ENCODE measurements at places on chromosomes 12 and 14.

DNA sequence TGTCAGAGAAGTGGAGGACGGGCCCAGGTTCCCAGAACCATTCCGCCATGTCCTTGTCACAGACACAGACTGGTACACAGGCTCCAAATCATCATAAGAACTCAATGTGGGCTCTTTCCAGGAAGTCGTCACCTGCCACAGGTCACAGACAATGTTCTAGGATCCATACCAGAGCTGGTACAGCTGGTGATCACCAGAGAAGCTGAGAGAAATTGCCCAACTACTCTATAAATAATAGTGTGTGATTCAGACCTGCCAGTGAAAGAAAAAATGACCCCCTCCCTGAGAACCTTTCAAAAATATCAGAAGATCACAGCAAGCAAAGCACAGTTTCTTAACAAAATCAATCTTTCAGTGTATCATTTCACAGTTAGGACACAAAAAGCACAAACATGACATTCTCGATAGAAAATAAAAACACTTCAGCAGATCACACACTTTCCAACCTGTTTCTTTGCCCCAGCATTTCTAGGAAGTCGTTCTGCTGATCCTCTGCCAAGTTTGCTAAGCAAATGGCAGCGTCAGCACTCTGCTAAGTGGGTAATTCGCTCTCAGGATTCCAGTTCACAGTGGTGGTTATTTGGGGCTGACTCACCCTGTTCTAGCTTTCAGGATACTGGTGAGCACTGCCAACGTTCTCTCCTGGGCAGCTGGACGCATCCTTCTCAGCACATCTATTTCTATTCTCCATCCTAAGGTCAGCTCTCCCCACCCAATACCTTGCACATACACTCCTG, 223.3 kb upstream of the SFSWAP start:
- DNase-seq, result no peak

DNA sequence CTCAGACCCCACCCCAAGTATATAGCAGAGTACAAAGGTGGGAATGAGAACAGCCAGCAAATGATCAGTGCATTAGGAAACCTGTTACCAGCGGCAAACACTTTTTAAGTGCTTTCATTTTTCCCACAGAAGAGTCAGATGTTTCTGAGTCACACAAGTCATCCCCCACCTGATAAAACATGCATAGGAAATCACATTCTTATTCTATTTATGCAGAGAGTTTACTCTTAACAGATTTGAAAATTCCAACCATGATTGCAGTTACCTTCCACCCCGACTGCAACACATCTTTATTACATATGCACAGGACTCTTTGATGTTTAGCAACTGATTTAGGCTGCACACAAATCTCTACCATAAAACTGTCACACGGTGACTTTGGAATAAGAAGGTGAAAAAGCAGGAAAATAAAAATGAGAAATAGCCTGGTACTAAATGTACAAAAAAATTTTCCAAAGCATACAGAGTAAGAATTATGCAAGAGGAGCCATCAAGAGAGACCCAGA, 236.4 kb downstream of the PAWR start:
- DNase-seq, result no peak

DNA sequence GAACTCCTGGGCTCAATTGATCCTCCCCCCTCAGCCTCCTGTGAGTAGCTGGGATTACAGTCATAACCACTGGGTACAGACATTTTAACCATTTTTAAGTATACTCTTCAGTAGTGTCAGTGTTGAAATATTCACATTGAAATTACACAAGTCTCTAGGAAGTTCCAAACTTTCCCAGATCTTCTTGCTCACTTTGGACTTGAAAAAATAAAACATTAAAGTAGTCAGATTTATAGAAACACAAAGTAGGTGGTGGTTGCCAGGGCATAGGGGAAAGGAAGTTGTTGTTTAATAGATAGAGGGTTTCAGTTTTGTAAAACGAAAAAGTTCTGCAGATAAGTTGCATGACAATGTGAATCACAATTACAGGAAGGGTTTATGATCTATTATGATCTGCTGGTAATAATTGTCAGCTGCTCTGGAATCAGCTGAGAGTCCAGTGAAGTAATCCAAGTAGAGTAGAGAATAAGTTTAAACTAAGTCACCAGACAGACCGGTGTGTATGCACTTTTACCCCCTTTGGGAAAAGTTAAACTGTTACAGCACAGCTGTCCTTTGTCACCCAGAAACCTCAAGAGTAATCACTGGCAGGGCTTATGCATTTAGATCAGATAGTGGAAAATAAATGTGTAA, 27.4 kb downstream of the PCNX1 start:
- DNase-seq, result no peak

- DNase-seq, result peak; percentile 100
Measured at GRCh38 chr14:23095196-23096108, at the start of gene C14orf119. TSS of gene C14orf119 (plus strand) at chr14:23095505. CDS start at chr14:23097659, 2,154 bp downstream.

GRCh38 chr12:66776974-66777373, 98.1 kb upstream of the GRIP1 start:
- peak; percentile 25 for DNase-seq

- DNase-seq, result no peak
Measured at GRCh38 chr12:124684971-124685688, 117.7 kb upstream of the NCOR2 start.

DNA sequence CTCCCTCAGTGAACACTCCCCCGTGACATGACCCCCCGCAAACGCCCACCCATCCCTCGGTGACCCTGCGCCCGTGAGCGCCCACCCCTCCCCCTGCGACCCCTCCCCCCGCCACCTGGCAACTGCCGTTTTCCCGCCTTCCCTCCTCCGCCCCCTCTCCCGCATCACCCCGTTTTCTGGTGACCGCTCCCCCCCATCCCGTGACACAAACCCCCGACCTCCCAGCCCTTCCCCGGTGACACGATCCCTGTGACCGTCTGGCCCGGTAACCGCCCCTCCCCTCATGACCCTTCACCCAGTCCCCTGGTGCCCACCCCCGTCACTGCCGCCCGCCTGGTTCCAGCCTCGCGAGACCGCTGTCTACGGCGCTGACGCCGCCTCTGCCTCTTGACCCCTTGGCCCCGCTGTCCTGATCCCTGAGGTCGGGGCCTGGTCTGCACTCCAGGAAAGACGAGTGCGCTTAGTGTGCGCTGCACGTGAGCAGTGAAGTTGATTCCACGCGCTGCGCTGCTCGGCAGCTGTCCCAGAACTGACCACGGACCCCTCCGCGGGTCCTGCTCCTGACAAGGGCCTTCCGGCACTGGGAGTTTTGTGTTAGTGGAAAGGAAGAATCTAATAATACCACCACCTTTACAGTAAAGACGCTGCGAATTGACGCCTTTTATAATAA, 59.4 kb downstream of the DDX51 start:
- DNase-seq, result peak; percentile 85

DNA sequence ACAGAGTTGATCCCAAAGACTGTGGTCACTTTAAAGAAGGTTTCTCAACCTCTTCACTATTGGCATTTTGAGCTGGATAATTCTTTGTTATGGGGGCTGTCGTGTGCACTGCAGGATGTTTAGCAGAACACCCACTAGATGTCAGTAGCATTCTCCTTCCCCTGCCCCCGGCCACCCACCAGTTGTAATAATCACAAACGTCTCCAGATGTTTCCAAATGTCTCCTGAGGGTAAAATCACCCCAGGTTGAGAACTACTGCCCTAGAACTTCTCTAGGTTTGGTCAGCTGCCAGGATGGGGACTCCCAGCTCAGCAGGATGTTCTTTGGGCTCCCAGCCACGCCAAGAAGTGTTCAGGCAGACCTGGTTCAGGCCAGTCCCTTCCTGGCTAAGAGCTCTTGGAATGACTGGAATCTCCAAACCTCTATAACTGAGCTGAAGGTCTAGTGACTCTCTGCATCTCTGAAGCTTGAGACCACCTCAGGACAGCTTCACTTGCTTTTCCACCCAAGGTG, 12.5 kb upstream of the AJUBA start:
- peak; percentile 47 for DNase-seq

DNA sequence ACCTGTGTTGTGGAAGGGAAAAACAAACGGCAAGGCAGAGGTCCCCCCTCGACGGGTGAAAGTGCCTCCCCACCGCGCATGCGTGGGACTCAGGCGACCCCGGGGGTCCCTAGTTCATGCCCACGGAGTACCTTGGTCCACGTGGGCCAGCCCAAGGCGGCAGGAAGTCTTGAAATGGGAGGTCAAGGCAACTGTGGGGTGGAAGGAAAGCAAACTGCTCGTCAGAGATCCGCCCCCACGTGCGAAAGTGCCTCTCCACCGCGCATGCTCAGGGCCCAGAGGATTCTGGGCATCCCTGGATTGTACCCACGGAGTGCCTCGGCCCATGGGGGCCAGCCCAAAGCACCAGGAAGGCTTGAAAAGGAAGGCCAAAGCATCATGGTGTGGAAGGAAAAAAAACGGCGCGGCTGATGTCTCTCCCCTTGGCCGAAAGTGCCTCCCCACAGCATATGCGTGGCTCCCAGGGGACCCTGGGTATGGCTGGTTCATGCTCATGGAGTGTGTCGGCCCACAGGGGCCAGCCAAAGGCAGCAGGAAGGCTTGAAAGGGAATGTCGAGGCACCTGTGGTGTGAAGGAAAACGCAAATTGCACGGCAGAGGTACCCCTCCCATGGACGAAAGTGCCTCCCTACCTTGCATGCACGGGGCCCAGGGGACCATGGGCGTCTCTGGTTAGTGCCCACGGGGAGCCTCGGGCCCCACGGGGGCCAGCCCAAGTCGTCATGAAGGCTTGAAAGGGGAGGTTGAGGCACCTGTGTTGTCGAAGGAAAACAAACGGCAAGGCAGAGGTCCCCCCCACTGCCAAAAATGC, 369.7 kb downstream of the ALG10 start:
- no peak for DNase-seq

GRCh38 chr12:56521590-56522371, at the start of gene RBMS2:
TSS of gene RBMS2 (plus strand) at chr12:56521820. CDS start at chr12:56522024, 204 bp downstream.
- DNase-seq, result peak; percentile 63

GRCh38 chr12:116717466-116718437, 20.1 kb downstream of the SPRING1 start:
- DNase-seq, result no peak

DNA sequence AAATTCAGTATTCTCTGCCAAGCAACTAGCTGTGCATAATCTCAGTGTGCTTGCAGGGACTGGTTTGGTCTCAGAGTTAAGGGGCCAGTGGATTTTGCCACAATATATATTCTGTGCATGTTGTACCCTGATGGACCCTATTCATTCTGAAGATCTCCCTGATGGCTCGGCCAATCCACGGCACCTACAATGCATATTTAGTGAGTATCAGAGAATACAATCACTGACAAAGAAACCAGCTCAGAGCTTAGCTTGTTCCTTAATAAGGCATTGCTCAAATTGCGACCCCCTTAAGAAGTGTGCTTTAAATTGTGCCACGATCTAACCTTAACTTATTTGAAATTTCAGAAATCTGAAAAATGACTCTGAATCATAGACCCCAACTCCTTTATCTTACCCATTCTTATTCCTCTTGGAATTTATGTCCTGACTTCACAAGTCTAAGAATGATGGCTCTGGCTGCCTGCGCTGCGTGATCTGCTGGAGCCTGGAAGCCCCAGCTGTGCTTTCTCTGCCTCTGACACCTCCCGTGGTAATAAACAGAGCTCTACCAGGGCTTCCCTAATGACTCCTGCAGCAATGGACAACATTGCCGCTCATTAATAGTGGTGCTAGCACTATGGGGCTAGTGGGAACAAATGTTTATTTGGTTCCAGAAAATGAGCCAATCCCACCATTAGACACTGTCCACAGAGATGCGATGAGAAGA, 9.0 kb upstream of the DCAF4 start:
- no peak for DNase-seq

- DNase-seq, result no peak
Measured at GRCh38 chr12:124640056-124640455, 72.6 kb upstream of the NCOR2 start.

- DNase-seq, result no peak
Measured at GRCh38 chr12:47989023-47989417, 15.3 kb downstream of the COL2A1 start.

- no peak for DNase-seq
Measured at GRCh38 chr12:93379981-93380361, 2.2 kb downstream of the NUDT4 start.

DNA sequence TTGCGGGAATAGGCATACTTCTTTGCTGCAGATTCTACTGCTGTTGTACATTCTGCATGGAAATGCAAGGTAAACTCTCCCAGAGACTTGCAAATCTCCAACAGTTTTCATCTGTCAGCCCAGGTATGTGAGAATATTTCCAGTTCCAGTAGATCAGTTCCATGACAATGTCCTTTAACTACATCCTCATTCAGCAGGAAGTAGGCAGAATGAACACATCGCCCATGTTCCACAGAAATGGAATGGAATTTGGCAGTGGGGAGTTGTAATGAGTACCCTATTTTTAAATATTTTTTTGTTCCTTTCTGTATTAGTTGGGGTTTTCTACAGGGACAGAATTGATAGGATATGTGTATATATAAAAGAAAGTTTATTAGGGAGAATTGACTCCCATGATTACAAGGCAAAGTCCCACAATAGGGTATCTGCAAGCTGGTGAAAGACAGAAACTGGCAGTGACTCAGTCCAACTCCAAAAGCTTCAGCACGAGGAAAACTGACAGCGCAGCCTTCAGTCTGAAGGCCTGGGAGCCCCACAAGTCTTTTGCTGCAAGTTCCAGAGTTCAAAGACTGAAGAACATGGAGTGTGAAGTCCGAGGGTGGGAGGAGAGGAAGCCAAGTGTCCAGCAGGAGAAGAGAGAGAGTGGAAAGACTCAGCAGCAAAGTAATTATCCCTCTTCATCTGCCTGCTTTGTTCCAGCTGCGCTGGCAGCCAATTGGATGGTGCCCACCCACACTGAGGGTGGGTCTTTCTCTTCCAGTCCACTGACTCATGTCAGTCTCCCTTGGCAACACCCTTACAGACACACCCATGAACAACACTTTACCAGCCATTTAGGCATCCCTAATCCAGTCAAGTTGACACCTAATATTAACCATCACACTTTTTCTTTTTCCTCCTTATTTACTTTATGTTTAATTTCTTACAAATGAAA, 110.4 kb upstream of the SCAF11 start:
- no peak for DNase-seq

GRCh38 chr14:103395244-103395643, 10.0 kb downstream of the MARK3 start:
- no peak for DNase-seq

- DNase-seq, result peak; percentile 66
Measured at GRCh38 chr14:87896393-87897380, 96.3 kb downstream of the GALC start.

DNA sequence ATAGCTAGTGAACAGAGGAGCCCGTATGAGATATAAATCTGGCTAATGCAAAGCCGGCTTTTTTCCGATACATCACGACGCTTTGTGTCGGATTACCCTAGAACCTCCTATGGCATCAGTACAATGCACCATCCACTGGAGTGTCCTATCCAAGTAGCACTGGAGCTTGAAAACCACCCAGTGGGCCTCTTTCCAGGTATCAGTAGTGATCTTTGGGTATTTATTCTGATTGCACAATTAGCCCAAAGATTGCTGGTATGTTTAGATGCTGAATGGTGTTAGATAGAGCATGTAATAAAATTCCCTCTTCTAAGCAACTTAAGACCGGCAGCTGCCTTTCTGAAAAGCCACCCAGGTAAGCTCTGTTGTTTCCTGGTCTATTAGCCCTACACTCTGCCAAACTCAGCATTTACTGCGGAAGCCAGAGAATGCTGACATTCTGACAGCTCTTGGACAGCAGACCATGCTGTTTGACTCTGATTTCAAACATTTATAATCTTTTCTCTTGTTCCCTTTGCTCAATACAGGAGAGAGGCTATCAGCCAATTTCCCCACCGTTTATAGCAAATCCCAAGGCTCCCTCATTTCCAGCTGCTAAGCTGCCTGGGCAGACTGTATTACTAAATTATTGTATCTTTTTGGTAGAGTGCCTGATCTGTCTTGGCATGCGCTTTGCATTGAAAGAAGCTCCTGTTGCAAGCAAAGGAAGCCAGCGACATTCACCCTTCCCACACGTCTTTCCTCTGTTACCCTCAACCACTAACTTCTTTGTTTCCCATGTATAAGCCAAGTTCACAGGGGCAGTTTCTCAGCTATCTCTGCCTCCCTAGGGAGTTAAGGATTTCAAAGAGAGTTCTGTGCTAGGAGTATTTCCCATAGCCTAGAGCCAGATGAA, 388.3 kb upstream of the GARIN6 start:
- DNase-seq, result no peak

Data from SK-N-DZ (cell line).